NCI-H460 (cell line): ENCODE measurements at places on chromosomes 5 and 9. TPM values are rescaled to one million over a fixed set of nuclear protein-coding genes. Genes with fewer than 3 reads are reported as not detected.

CER1 gene
- not detected in 2 replicates for total RNA-seq

NEUROG1 gene
- not detected in 2 replicates for total RNA-seq

FOXD4L4 gene
- 0.07 TPM in 1 of 2 replicates, not detected in the other for total RNA-seq

SVEP1 gene
- total RNA-seq, result 0.89 and 0.97 TPM in 2 replicates

TRPM3 gene
- 1.1 and 1.7 TPM in 2 replicates for total RNA-seq

LECT2 gene
- not detected in 2 replicates for total RNA-seq

OR1J2 gene
- total RNA-seq, result 0.22 TPM in 1 of 2 replicates, not detected in the other

GFRA3 gene
- 0.05 TPM in 1 of 2 replicates, not detected in the other for total RNA-seq

MARCOL gene
- 2.3 and 3.8 TPM in 2 replicates for total RNA-seq

SHOC1 gene
- total RNA-seq, result not detected in 2 replicates

TNFSF15 gene
- not detected in 2 replicates for total RNA-seq

CCDC183 gene
- total RNA-seq, result 1.7 and 1.8 TPM in 2 replicates

SLC25A2 gene
- not detected in 2 replicates for total RNA-seq

ALDH1A1 gene
- 155 and 158 TPM in 2 replicates for total RNA-seq

PCDHGB5 gene
- total RNA-seq, result 0.72 and 1.6 TPM in 2 replicates

TCF7 gene
- total RNA-seq, result 0.42 TPM in 1 of 2 replicates, not detected in the other

SPIN1 gene
- total RNA-seq, result 47.6 and 58.4 TPM in 2 replicates

CCNI2 gene
- not detected in 2 replicates for total RNA-seq

KCNV2 gene
- not detected in 2 replicates for total RNA-seq

CCT5 gene
- 671 and 680 TPM in 2 replicates for total RNA-seq

DCP2 gene
- 36.6 and 45.1 TPM in 2 replicates for total RNA-seq

KIF12 gene
- not detected in 2 replicates for total RNA-seq
